ENCODE measurements at places on chromosomes 7 and 10.

GRCh38 chr10:30529373-30529998, 95.5 kb downstream of the MAP3K8 start:
- DNase-seq: peak; percentile 15

GRCh38 chr10:119769886-119770285, 44.0 kb downstream of the INPP5F start:
- no peak for DNase-seq

DNA sequence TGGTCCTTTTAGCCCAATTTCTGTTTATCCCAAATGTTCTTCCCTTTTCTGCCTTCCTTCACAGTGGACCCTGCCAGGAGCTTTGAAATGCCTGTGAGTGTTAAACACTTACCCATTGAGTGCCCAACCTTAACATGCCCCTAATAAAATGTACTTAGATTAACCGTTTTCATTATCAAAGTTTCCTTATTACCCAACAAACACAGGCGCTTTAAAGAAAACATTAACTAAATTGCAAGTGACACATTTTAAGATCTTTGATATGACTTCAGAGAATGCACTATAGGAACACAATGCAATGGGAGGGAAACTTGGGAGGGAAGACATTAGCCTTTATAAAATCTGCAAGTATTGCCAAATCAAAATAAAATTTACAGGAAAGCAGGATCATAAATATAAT, 177.0 kb downstream of the CFTR start:
- no peak for DNase-seq

DNA sequence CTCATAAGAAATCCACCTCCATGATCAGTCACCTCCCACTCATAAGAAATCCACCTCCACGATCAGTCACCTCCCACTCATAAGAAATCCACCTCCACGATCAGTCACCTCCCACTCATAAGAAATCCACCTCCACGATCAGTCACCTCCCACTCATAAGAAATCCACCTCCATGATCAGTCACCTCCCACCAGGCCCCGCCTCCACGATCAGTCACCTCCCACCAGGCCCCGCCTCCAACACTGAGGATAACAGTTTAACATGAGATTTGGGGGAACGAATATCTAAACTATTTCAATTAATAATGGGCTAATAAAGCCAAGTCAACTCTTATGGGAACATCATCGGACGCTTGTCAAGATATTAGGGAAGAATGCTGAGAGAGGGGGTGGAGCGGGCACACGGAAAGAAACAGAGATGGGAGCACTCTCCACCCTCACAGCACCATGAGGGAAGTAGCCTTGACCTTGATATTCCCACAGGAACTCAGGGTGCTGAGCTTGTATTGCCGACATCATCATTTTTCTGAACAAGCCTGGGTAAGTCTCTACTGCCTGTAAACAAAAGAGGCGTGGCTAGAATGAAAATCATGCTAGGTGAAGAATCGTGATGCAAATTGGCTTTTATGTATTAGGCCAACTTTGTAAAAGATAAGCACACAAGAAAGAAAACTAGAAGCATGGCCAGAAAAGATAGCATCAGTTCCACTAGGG, 303.5 kb upstream of the KLF6 start:
- no peak for DNase-seq

- no peak for DNase-seq
Measured at GRCh38 chr7:144632724-144633123, 203.1 kb downstream of the TPK1 start.

DNA sequence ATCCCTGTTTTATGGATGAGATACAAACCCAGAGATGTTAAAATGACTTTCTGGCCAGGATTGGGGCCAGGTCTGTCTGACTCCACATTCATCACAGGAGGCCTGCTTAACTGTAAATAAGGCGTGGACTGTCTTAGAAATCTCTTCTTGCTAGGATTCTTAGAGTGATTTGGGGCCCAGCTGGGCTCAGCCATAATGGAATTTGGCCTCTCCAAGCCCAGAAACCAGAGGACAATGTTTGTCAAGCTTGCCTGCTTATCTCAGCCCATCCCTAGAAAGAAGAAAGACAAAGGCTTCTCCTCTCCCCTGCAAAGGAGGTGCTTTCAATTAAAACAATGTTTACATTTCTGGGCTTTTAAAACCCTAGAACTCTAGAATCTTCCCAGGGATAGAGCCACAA, 2.9 kb downstream of the HABP2 start:
- DNase-seq: no peak

GRCh38 chr10:118497227-118497626, 98.2 kb downstream of the PRLHR start:
- DNase-seq: no peak

- DNase-seq: no peak
Measured at GRCh38 chr10:71752391-71753090, 20.8 kb downstream of the VSIR start.

DNA sequence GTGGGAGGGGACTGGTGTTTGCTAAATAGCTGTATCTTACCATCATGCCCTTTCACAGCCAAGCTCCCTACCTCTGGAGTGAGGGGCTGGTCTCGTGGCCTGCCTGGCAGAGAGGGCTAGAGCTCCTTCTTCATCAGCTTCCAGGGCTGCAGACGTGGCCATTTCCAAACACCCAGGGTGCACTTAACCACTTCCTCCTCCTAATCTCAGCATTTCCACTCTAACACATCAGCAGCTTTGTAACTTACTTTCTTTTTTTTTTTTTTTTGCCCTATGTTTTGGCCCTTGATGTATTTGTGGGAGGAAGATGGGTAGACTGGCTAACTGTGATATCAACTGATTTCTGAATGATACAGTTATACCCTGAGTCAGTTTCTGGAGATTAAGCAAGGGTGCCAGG, 27.4 kb downstream of the LRRC4 start:
- DNase-seq: no peak

DNA sequence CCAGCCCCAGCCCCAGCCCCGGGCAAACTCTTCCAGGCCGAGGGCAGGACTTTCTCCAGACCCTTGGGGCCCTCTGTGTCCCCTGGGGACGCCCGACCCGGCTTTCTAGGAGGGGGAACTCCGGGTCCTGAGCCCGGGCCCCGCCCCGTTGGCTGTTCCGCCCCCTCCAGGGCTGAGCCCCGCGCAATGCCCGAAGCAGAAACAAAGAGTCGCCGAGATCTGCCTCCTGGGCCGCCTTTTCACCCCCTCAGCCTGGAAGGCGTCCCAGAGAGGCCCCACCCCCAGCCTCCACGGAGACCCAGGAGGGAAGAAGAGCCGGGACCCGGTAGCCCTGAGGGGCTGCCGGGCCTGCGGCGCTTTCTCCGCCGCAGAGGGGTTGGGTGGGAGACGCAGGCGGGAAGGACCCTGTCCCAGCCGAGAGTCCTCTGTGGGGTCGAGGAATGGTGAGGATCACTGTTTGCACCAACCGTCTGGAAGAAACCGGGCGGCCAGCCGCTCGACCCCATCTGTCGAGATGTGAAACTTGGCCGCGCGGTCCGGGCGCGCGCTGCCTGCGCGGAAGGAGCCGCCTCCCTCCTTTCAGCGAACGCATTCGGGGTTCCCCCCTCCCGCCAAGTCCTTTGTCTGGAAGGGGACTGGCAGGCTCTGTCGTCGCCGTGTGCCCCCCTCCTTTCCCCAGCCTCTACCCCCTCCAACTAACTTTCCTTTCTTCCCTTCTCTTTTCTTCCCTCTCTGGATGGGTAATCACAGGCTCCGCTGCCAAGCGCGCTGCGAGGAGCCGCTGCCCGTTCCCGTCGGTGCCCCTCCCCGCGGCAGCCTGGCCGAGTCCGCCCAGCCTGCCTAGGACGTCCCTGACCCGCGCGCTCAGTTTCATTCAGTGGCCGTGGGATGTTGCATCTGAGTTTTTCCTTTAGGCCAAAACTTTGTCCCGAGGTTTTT, 10.2 kb downstream of the EN2 start:
- no peak for DNase-seq

GRCh38 chr7:142890874-142891485, 5.4 kb upstream of the TRPV6 start:
- DNase-seq: no peak

DNA sequence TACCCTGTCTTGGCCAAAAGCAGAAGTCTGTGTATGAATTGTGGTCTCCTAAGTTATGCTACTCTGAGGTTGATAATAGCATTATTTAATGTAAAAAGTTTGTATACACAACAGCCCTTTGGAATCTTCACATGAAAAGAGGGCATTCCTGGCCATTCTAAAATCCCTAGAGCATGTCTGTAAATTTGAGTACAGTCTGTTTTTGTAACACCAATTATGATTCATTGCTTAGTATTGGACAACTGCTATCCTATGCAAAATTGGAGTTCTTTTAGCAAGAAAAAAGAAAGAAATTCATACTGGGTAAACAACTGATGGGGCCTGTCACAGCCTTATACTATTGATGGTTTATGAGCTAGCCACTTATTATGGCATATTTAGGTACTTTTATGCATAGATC, 10.2 kb downstream of the CUTC start:
- DNase-seq: no peak

DNA sequence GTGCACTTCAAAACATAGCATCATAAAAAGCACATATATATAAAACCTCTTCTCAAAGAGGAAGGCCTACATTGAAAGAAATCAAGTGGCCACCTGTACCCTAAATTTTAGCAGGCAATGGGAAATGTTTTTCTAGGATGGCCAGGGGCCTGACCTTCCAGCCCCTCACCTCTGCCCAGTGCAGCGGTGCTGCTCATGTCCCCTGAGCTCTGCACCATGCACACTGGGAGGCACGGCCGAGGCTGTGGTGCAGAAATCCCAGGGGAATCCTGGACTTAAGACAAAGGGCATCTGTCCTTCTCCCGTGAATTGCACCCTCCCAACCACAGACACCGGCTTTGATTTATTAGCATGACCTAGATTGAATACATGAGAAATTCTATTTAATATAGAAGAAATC, 551.4 kb downstream of the GLRX3 start:
- no peak for DNase-seq

DNA sequence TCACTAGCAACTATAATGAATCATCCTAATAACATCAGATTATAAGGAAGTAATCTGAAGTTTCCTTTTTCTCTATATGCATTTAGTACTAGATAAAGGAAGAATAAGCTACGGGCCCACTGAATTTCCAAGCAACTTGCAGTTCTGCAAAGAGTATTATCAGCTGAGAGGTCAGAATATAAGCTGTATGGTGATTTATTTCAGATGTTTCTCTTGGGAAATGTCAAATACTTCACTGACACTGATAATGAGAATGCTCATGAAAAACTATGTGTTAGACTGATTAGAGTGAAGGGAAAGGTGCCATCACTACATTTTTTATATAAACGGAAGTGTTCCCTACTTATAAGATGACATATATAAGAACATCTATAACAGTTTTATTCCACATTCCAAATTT, 251.2 kb upstream of the HGF start:
- no peak for DNase-seq

DNA sequence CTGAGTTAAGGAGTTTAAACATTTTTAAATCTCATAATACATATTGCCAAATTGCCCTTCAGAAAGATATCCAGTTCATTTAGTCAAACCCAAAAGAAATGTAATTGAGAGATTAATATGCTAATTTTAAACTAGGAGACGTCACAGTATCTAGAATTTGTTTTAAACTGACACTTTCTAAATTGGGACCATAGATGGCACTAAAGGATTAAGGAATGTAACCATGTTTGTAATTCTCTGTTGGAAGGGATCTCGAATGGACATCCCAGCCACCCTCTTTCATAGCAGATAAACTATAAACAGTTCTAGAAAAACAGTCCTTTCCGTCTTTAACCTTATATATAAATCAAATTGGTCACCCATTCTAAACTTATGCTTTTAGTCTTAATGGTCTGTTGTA, 30.0 kb upstream of the SAMD9L start:
- no peak for DNase-seq

DNA sequence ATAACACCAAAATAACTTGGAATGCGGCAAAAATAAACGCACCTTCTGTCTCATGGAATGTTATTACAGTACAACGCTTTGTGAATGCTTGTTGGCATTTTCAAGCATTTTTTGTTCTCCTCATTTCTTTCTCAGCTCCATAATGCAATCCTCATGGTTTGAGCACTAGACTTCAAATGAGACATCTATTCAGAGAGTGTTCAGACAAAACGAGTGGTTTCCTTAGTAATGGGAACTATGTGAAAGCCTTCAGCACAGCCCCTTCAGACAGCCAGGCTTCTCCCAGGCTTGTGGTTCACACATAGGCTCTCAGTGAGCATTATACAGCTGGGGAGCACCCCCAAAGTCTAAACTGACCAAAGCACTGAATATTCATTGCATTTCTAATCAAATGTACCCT, 8.6 kb upstream of the LRRN3 start:
- peak; percentile 3 for DNase-seq

GRCh38 chr7:11779864-11780674, 51.9 kb downstream of the THSD7A start:
- no peak for DNase-seq

Data from hypothalamus (tissue), 51 donors.